ENCODE measurements at places on chromosomes 3 and 15. TPM values are rescaled to one million over a fixed set of nuclear protein-coding genes. Genes with fewer than 3 reads are reported as not detected.

GRCh38 chr3:18900994-18901393 lies 247.3 kb upstream of the KCNH8 start:
- DNase-seq: no peak
- H3K4me1 ChIP-seq: peaks cover 4% of the 10 kb centered on the region
- no peak overlapping the region for H3K4me3 ChIP-seq

DNA sequence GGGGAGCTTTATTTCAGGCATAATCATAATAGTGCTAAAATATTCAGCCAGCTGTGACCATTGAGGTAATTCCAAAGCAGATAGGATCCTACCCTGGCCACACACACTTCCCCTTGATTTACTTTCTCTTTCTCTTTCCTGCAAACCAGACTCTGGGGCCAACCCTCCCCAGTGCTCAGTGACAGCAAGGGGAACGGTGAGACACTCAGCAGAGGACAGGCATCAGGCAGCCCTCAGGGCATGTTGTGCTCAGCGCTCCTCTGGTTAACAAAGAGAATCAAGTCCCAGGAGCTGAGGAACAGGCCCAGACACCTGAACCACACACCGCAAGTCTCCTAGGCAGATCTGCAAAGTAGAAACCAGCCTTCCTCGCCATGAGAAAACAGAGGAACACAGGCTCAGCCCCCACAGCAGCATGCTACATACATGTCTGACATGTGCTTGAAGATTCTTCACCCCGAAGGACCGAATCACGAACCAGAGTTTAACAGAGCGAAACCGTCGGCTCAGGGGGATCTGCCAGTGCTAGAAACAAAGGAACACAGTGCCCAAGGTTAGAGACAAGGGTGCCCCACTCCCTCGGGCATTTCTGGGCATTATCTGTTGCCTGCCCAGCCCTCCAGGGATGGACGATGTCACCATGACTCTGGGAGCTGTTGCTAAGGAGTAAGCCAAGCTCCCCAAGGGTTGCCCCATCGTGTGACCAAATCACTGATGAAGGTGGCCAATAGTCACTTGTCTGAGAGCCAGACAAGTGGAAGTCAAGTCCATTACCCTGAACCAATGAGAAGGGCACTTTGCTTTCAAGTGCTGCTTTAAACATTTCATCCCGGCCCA lies 17.5 kb downstream of the HDC start:
- H3K36me3 ChIP-seq: peaks cover 10% of the 10 kb centered on the region
- H3K4me3 ChIP-seq: peak overlapping the region; percentile 69
- peak overlapping the region; percentile 94 for H3K27ac ChIP-seq
- no peaks in the 10 kb centered on the region for H3K27me3 ChIP-seq
- peak; percentile 70 for DNase-seq
- peaks cover 31% of the 10 kb centered on the region for H3K4me1 ChIP-seq

DNA sequence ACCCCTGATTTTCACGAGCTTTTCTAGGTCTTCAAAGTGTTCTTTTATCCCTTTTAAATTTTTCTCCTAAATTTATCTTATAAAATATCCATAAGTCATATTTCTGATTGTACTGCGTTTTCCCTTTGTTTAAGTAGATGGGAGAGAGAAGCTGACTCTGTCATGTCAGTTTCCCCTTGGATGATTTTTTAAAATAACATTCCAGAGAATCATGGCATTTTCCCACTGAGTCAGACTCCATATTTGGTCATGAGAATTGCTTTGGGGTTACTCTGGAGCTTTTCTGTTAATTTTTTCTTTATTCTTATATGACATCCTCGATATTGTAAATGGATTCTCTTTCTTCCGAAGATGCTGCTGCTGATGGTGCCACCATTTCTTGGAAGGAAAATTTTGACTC lies 28.6 kb upstream of the UMPS start:
- H3K4me3 ChIP-seq: no peak overlapping the region
- no peak overlapping the region for H3K27ac ChIP-seq
- H3K36me3 ChIP-seq: no peaks in the 10 kb centered on the region
- DNase-seq: no peak

DNA sequence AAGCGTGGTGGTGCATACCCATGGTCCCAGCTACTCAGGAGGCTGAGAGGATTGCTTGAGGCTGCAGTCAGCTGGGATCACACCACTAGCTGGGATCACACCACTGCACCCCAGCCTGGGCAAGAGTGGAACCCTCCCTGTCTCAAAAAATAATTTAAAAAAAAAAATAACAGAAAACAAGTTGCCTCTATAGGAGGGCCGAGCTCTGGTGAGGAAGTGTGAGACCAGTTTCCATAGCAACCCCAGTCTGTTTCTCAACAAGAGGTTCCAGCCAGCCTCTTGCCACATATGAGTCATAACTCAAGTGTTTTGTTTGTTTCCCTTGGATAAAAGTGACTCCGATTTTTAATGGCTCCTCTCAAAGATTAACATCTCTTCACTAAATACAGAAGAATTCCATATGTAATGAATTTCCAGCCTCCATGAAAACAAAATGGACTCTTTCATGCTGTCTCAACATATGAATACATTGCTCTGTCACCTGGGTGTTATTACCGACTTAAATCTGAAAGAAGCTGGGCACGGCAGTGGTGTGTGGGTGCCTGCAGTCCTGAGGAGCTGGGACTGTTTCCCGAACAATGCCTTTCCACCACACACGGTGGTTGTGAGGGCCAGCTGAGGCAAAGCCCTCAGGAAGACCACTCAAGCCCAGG lies 19.7 kb downstream of the TMEM43 start:
- peaks cover 35% of the 10 kb centered on the region for H3K4me1 ChIP-seq
- DNase-seq: peak; percentile 58
- H3K4me3 ChIP-seq: peak overlapping the region; percentile 43
- peaks cover 20% of the 10 kb centered on the region for H3K36me3 ChIP-seq

DNA sequence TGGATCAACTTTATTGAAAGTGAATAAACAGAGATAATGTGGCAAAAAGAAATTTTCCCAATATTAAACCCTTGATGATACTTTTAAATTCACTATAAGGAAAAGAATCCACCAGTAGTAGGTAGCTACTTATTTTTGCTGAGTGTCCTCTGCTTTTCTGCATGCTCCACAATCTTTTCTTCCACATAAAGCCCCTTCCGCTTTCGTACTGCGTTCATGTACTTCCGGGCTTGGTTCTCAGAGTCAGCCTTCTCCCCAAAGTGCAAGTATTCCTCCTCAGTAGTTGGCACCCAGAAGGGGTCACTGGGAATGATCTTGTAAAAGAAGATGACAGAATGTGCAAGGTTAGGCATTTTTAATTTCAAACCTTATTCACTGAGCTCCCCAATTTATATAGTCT lies 84.4 kb upstream of the MEX3B start:
- H3K27ac ChIP-seq: no peak overlapping the region
- DNase-seq: no peak
- H3K4me3 ChIP-seq: no peak overlapping the region
- H3K4me1 ChIP-seq: peaks cover 10% of the 10 kb centered on the region
- H3K36me3 ChIP-seq: peaks cover 17% of the 10 kb centered on the region

DNA sequence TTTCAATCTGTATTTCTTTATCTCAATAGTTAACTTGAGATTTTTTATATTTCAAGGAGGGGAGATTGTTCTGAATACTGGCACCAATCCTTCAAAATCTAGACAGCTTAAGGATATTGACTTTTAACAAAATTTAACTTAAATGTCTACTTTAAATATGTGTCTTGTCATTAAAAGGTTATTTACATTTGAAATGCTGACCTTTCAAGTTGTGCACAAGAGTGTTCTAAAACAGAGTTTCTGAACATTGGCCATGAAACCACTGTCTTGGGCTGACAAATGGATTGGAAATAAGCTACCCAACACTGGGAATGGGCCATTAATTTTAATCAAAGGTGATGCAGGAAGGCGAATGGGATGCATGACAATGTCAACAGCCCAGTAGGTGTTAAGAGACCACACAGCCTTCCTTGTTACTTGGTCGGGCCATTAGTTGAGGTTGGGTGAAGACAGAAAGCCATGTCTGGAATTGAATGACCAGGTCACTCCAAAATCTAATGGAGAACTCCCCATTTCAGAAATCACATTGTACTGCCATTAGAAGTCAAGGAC lies 128.5 kb downstream of the CDIN1 start:
- no peak for DNase-seq
- no peaks in the 10 kb centered on the region for H3K4me1 ChIP-seq
- no peaks in the 10 kb centered on the region for H3K27me3 ChIP-seq
- H3K27ac ChIP-seq: no peak overlapping the region
- no peak overlapping the region for H3K4me3 ChIP-seq

DNA sequence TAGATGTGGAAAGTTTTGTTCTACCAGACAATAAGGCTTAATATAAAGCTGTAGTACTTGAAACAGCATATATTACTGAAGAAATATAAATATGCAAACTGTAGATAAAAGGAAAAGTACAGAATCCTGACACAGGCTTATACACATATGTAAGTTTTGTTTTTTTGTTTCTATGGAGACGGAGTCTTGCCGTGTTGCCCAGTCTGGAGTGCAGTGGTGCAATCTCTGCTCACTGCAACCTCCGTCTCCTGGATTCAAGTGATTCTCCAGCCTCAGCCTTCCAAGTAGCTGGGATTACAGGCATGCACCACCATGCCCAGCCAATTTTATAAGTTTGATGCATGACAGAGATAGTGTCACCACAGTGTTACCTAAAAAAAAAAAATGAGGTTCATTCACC lies 29.1 kb upstream of the ZNF445 start:
- H3K4me3 ChIP-seq: no peak overlapping the region
- peaks cover 55% of the 10 kb centered on the region for H3K36me3 ChIP-seq
- H3K27ac ChIP-seq: no peak overlapping the region
- H3K4me1 ChIP-seq: peaks cover 21% of the 10 kb centered on the region
- DNase-seq: no peak
- H3K27me3 ChIP-seq: no peaks in the 10 kb centered on the region

DNA sequence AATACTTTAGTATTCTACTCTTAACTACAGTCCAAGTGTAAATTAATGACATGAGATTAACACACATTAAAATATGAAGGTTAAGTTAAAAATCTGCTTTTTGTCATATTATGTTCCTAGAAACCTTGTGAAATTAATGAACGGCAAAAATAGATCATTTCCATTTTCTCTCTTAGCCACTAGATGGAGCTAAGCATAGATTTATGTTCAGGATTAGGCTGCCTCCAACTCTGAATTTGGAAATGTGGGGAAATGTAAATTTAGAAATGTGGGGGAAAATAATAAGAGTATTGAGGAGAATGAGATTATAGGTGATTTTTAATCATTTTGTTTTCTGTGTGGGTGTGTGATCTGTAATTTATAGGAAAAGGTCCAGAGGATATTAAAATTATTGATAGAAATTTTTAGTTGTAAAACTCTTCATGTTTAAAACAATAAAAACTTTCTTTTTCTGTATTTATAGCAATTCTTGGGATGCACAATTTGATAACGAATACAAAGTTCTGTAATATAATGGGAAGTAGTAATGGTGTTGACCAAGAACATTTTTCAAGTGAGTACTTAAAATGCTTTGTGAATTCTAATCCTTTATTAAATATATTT lies 59.2 kb downstream of the TMOD3 start:
- H3K27me3 ChIP-seq: no peaks in the 10 kb centered on the region
- H3K4me3 ChIP-seq: no peak overlapping the region

- H3K4me3 ChIP-seq: no peak overlapping the region
- no peaks in the 10 kb centered on the region for H3K36me3 ChIP-seq
- no peaks in the 10 kb centered on the region for H3K4me1 ChIP-seq
- no peak overlapping the region for H3K27ac ChIP-seq
These were observed 40.9 kb upstream of the EPHB1 start for GRCh38 chr3:134753999-134754742.

DNA sequence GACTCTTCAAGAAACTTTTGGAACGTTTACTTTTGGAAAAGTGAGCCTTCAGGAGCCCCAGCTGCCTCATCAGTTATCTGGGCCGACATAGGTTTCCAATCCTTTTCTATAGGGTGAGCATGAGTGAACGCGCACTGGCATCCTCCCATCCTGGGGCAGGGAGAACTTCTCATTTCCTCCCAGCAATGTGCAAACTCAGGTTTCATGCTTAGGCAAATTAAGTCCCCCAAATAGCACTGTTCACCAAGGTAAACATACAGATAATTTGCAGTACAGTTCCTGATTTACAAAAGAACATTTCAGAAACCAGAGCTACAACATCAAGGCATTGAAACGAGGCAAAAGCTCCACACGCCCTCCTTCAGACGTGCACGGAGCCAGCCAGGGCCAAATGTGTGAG lies 333.5 kb upstream of the NR2E3 start:
- H3K27me3 ChIP-seq: no peaks in the 10 kb centered on the region
- DNase-seq: no peak
- no peak overlapping the region for H3K4me3 ChIP-seq

DNA sequence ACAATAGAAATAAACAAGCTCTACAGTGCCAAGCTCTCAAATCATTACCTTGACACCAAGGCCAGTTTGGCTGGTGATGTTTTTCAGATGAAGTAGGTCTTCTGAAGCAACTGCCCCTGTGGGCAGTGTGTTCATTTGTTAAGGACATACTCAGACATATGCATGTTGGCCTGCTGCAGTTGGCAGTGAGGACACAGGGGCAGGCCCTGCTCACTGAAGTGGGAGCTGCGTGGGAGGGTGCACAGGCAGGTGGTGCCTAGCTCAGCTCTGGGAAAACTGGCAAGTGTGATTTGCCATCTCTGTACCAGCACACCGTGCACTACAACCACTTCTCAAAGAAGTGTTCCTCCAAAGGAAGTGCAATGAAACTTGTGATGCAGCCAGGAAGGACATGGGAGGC lies 28.5 kb upstream of the SNRK start:
- no peaks in the 10 kb centered on the region for H3K27me3 ChIP-seq
- peaks cover 21% of the 10 kb centered on the region for H3K4me1 ChIP-seq
- no peak for DNase-seq
- no peak overlapping the region for H3K4me3 ChIP-seq
- H3K27ac ChIP-seq: no peak overlapping the region
- no peaks in the 10 kb centered on the region for H3K36me3 ChIP-seq

DNA sequence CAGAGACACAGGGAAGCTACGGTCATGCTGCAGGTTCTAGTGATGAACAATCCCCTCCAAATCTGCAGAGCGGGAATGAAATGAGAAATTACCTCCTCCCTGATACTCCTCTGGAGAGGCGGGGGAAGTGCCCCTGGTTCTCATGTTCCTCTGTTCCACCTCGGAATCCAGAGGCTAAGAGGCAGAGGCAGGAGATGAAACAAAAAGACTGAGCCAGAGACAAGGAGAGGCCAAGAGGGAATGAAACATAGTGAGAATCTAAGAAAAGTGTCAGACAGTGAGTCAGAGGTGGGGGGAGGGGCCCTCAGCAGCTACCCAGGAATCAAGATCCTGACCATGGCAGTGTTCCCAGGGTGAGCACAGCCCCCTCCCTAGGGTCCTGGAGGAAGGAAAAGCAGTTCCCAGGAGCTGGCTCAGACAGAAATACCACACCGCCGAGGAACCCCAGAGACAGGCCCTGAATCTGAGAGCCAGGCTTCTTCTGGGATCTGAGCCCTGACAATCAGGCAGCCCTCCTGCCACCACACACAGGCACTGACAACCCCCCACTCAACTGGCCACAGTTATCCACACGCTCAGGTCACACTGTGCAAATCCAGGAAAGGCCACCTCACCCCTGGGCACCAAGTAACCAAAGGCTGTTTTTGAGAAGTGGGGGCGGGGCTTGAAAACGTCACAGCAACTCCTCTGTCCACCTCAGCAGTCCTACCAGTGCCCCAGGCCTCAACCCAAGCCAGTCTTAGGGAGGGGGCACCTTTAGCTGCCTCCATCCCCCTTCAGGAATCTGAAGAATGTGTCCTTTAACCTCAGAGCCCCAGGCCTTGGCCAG lies 2.4 kb downstream of the CSRNP1 start:
- peak overlapping the region; percentile 98 for H3K27ac ChIP-seq
- H3K27me3 ChIP-seq: peaks cover under 1% of the 10 kb centered on the region
- peak overlapping the region; percentile 95 for H3K4me3 ChIP-seq
- H3K36me3 ChIP-seq: peaks cover 66% of the 10 kb centered on the region

The RBPMS2 gene
- total RNA-seq: not detected

The SAMMSON gene
- not detected for total RNA-seq

The CCR2 gene
- not detected for total RNA-seq

The RHOV gene
- 0.50 TPM for total RNA-seq

The SELENOS gene
- total RNA-seq: 29.4 TPM

The ADGRG7 gene
- total RNA-seq: not detected

The CFAP92 gene
- 0.40 TPM for total RNA-seq

The GANC gene
- total RNA-seq: 21.0 TPM

The HHLA2 gene
- 1.3 TPM for total RNA-seq

The UROC1 gene
- not detected for total RNA-seq

Data from activated naive CD8-positive, alpha-beta T cell treated with anti-CD3 and anti-CD28 coated beads for 36 hours (primary cell).